ENCODE measurements at places on chromosomes 2 and 18. TPM values are rescaled to one million over a fixed set of nuclear protein-coding genes. Genes with fewer than 3 reads are reported as not detected.

GRCh38 chr18:34918856-34919255, 122.4 kb upstream of the MAPRE2 start:
- peaks cover 58% of the 10 kb centered on the region for H3K4me1 ChIP-seq
- H3K4me3 ChIP-seq: no peak overlapping the region
- peak overlapping the region; percentile 56 for H3K27ac ChIP-seq
- H3K36me3 ChIP-seq: no peaks in the 10 kb centered on the region
- DNase-seq: peak; percentile 64

GRCh38 chr2:53381271-53381670, 386.3 kb upstream of the CHAC2 start:
- H3K36me3 ChIP-seq: no peaks in the 10 kb centered on the region
- no peak for DNase-seq
- H3K27me3 ChIP-seq: no peaks in the 10 kb centered on the region
- no peaks in the 10 kb centered on the region for H3K4me1 ChIP-seq

- no peaks in the 10 kb centered on the region for H3K27me3 ChIP-seq
- H3K4me1 ChIP-seq: no peaks in the 10 kb centered on the region
- H3K36me3 ChIP-seq: no peaks in the 10 kb centered on the region
- DNase-seq: no peak
Observed at GRCh38 chr2:186919296-186919695, 70.3 kb upstream of the ZSWIM2 start.

GRCh38 chr2:287471-287885, 413 bp downstream of the ALKAL2 start:
- H3K4me1 ChIP-seq: peaks cover 10% of the 10 kb centered on the region
- no peak overlapping the region for H3K27ac ChIP-seq
- no peak for DNase-seq

The PLGLB2 gene
- not detected for total RNA-seq

- H3K27ac ChIP-seq: peak overlapping the region; percentile 23
- peak; percentile 79 for DNase-seq
- H3K4me3 ChIP-seq: no peak overlapping the region
Observed at GRCh38 chr2:71136174-71136573, 5.7 kb downstream of the MPHOSPH10 start.

DNA sequence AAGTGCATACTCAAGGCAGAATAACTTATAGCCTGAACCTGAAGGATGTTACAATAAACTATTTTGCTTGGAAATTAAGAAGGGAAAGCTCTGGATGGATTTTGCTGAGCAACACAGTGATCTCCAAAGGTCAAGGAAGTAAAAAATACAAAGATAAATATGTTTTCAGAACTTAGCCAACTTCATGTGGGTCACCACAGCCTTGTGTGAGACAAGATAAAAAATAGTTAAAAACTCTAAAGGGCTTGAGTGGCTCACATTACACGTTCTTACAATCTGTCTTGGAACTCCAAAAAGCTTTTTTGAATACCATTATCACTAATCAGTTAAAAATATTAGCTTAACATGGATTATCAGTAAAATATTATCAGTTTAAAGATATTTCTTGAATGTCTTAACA, 28.9 kb upstream of the MTX2 start:
- H3K4me3 ChIP-seq: no peak overlapping the region
- DNase-seq: no peak
- H3K4me1 ChIP-seq: no peaks in the 10 kb centered on the region
- no peak overlapping the region for H3K27ac ChIP-seq
- H3K36me3 ChIP-seq: no peaks in the 10 kb centered on the region

The DQX1 gene
- total RNA-seq: 27.6 TPM

GRCh38 chr2:85822766-85823165, 66.0 kb downstream of the ST3GAL5 start:
- H3K4me1 ChIP-seq: peaks cover 3% of the 10 kb centered on the region
- H3K27ac ChIP-seq: no peak overlapping the region
- H3K36me3 ChIP-seq: no peaks in the 10 kb centered on the region
- no peak overlapping the region for H3K4me3 ChIP-seq
- no peak for DNase-seq

GRCh38 chr2:231890896-231891513, 35.2 kb downstream of the NPPC start:
- H3K27ac ChIP-seq: no peak overlapping the region
- H3K27me3 ChIP-seq: peaks cover 4% of the 10 kb centered on the region
- H3K36me3 ChIP-seq: no peaks in the 10 kb centered on the region
- no peak overlapping the region for H3K4me3 ChIP-seq
- no peak for DNase-seq

GRCh38 chr2:20877960-20878359, 55.1 kb upstream of the LDAH start:
- no peak overlapping the region for H3K27ac ChIP-seq
- no peak for DNase-seq
- H3K27me3 ChIP-seq: no peaks in the 10 kb centered on the region
- no peaks in the 10 kb centered on the region for H3K36me3 ChIP-seq
- H3K4me3 ChIP-seq: no peak overlapping the region
- H3K4me1 ChIP-seq: no peaks in the 10 kb centered on the region

The TFCP2L1 gene
- not detected for total RNA-seq

The ANKRD62 gene
- total RNA-seq: not detected

GRCh38 chr18:1539276-1539675, 634.6 kb downstream of the ADCYAP1 start:
- H3K36me3 ChIP-seq: no peaks in the 10 kb centered on the region
- no peak overlapping the region for H3K27ac ChIP-seq
- no peaks in the 10 kb centered on the region for H3K4me1 ChIP-seq
- no peak for DNase-seq
- H3K4me3 ChIP-seq: no peak overlapping the region
- no peaks in the 10 kb centered on the region for H3K27me3 ChIP-seq

DNA sequence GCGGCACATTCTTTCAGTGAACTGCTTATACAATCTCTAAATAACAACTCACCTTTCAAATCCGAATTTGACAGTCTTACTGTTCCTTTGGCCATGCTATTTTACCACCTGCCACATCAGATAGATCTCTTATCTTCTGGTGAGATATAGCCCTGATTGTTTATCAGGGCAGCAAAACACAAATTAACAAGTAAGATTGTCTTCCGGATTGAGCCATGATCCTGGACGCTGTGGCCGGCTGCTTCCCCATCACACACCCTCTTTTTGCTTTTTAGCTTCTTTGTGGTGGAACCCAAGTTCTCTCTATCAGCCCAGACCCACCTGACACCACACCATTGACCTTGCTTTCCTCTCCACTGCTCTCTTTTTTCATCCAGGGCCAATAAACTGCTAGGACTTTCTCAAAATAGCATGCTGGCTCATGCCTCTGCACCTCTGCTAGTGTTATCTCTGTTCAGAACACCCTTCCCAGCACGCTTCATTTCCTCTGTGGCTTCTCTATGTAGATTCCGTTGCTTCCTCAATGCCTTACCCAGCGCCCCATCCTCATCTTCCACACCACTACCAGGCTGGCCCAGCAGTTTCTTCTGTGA, 111.8 kb upstream of the CNTNAP5 start:
- H3K27ac ChIP-seq: no peak overlapping the region
- no peaks in the 10 kb centered on the region for H3K36me3 ChIP-seq
- no peaks in the 10 kb centered on the region for H3K4me1 ChIP-seq
- no peak for DNase-seq
- no peaks in the 10 kb centered on the region for H3K27me3 ChIP-seq
- H3K4me3 ChIP-seq: no peak overlapping the region
